NCI-H1417 treated with DMSO at 0.1 percent for 48 hours (cell line): ENCODE measurements at places on chromosomes 12 and 14.

DNA sequence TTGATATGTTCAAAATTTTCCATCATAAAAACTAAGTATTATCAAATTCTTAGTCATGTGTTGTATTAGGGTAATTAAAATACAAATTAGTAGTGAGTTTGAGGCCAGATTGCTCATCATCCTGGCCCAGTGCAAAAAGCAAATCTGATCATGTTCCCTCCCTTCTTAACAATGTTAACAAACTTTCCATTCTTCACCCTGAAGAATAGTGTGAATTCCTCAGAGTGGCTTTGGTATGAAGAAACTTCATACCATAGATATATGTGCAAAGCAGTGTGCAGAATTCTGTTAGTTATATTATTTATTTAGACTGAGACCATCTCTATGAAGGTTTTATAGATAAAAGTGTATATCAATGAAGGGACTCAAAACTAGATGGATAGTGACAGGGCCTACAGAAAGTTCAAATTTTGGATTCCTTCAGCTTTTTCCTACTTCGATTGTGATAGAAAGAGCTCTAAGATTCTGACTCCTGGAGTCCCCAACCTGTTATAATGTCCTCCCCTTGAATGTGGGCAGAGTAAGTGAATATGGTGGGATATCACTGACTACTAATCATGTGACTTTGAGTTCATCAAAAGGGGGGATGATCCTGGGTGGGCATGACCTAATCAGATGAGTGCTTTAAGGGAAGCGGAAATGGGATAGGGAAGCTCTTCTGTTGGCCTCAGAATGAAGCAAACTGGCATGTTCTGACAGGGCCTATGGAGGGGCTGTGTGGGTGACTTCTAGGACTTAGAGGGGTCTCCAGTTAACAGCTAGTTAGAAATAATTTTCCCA is 271.4 kb downstream of the BTG1 start:
- no peak for DNase-seq

- no peak for DNase-seq
Measured at GRCh38 chr14:45786266-45786665, 533.3 kb upstream of the MIS18BP1 start.

- DNase-seq, result no peak
Measured at GRCh38 chr12:93461503-93461902, 5.8 kb upstream of the MRPL42 start.

GRCh38 chr12:94516985-94517384 is 57.3 kb upstream of the CEP83 start:
- no peak for DNase-seq

DNA sequence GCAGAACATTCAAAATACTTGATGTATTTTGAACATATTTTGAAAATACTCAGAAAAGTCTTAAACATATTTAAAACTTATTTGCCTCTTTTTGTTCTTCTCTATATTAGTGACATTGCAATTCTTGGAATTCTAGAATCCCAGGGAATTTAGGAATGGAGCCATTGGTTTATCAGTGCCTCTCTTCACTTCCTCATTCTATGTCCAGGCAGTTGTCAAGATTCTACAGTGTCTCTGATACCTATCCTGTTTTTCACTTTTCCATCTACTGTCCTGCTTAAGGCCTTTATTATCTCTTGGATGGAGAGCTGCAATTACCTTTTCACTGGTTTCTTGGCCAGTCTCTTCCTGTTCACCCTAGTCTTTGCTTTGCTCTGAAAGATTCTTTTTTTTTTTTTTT is 144.6 kb downstream of the TTLL5 start:
- DNase-seq, result no peak

- no peak for DNase-seq
Measured at GRCh38 chr12:553216-554000, 93.7 kb downstream of the B4GALNT3 start.

DNA sequence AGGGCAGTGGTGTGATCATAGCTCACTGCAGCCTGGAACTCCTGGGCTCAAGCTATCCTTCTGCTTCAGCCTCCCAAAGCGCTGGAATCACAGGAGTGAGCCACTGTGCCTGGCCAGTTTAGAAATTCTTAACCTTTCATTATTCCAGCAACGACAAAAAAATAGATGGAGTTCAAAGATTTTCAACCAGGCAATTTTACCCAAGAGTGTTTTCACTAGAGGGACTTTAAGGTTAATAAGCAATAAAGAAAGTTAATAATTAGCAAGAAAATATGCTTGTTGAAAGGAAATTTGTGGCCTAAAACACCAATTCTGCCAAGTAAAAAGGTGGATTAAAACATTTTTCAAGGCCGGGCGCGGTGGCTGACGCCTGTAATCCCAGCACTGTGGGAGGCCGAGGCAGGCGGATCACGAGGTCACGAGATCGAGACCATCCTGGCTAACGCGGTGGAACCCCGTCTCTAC is 14.8 kb downstream of the CDKL1 start:
- no peak for DNase-seq

DNA sequence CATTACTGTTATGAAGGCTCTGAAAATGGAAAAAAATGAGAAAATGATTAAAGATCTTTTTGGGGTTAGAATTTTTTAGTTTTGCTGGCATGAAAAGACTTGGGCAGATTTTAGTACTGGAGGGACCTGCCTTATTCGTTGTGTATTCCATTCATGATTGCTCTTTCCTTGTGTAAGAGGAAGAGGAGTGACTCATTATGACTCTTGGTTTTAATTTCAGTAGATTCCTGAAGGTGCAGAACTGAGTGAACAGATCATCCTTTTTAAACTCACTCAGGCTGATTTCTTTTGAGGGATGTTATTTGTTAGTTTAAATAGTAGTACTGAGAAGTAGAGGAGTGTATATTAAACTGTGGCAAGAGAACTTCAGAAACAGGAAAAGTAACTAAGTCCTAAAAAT is 41.6 kb downstream of the AKAP6 start:
- no peak for DNase-seq

DNA sequence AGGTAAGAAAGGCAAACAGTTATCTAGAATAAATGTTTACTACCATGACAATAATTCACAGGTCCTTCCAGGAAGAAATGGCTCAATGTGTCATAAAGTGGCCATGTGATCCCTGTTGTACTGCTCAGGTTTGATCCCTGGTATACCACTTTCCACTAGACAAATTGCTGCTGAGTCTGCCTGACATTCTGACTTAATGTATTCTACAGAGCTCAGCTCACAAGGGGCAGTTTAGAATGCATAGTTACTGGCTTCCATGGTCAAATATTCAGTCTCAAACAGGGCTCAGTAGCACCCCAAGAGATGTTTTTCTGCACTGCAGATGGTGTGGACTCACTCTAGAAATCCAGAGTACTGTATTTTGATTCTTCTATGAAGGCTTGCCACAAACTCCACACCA is 21.8 kb downstream of the TSHR start:
- no peak for DNase-seq

GRCh38 chr12:15650399-15651128 is 138.6 kb downstream of the EPS8 start:
- no peak for DNase-seq

DNA sequence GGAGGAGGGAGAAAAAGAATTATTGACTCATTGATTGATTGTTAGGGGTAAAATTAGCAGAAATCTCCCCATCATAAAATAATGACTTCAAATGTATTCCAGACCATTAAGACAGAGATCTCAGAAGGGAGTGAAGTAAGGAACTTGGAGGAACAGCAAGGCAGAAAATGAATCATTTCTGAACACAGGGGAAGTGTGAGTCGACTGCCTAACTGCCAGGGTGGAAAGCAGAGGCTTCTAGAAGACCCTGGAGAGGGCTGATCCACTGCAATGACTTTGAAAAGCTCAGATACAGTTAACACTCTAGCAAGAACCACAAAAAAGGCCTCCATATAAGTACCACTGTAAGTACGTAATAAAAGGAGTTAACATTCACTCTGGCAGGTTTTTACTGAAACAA is 9.7 kb downstream of the GLTP start:
- DNase-seq, result no peak

DNA sequence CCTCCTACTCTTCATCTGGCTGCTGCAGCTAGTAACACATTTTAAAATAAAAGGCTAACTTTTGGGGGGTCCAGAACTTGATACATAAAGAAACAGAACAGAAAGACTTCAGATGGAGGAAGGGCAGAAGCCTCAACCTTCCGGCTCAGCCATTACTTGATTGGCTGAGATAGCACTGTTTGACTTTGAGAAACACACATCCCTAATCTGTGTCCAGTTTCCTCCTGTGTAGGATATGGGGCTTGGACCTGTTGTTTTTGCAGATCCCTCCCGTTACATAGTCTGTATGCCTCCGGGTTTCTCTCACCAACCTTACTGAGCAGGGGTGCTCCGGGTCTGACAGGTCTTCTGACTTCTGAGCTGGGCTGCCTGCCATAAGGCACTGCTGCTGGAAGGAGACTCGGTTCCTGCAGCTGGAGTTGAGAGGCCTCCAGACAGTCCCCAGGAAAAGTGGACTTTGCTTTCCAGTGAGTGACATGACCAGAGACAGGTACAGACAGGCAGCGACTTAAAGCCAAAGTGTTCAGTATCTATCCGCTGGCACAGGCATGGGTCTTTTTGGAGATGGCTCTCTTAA is 8.3 kb upstream of the ZNF641 start:
- DNase-seq, result no peak

- DNase-seq, result no peak
Measured at GRCh38 chr14:23566778-23567185, 809 bp downstream of the AP1G2 start.

GRCh38 chr12:108446766-108447165 is 68.3 kb upstream of the FICD start:
- no peak for DNase-seq

- DNase-seq, result no peak
Measured at GRCh38 chr12:91954326-91954725, 191.3 kb downstream of the BTG1 start.

- DNase-seq, result no peak
Measured at GRCh38 chr12:103839103-103839502, 1.9 kb downstream of the NT5DC3 start.

GRCh38 chr12:42213023-42213422 is 25.0 kb downstream of the YAF2 start:
- peak; percentile 9 for DNase-seq

GRCh38 chr12:114689075-114689994 is 5.4 kb upstream of the TBX3 start:
- no peak for DNase-seq

- DNase-seq, result no peak
Measured at GRCh38 chr12:76863837-76864236, 15.0 kb downstream of the CSRP2 start.

- no peak for DNase-seq
Measured at GRCh38 chr12:89353188-89353822, 1.0 kb upstream of the DUSP6 start.

GRCh38 chr12:96146747-96147146 is 47.4 kb upstream of the ELK3 start:
- DNase-seq, result no peak

GRCh38 chr14:79118291-79118690 is 948.1 kb downstream of the NRXN3 start:
- no peak for DNase-seq

DNA sequence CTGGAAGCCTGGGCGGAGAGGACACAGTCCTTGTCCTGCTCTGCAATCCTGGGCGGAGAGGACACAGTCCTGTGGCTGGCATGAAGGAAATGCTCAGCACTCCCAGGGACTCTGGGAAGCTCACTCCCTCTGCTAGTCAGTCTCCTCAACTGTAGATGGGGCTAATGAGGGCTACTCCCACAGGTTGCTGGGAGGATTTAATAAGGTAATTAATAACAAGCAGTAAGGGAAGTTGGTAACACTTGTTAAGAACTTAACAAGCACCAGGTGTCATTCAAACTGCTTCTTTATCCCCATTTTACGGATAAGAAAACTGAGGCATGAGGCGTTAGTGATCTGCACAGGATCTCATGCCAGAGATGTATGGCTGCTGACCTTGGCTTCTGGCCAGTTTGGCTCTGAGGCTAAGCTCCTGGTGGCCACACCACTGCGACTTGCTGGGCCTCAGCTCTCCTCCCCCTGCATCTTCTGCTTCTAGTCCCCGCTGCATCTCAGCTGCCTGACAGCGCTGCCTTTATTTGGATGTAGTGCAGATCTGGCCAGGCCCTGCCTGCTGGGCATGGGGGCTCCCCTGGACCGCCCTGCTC is 54.1 kb upstream of the BEGAIN start:
- DNase-seq, result no peak

GRCh38 chr12:24561882-24562770 is 386.8 kb downstream of the BCAT1 start:
- DNase-seq, result no peak

GRCh38 chr14:64983439-64984310 is 3.0 kb upstream of the FNTB start:
- DNase-seq, result no peak

DNA sequence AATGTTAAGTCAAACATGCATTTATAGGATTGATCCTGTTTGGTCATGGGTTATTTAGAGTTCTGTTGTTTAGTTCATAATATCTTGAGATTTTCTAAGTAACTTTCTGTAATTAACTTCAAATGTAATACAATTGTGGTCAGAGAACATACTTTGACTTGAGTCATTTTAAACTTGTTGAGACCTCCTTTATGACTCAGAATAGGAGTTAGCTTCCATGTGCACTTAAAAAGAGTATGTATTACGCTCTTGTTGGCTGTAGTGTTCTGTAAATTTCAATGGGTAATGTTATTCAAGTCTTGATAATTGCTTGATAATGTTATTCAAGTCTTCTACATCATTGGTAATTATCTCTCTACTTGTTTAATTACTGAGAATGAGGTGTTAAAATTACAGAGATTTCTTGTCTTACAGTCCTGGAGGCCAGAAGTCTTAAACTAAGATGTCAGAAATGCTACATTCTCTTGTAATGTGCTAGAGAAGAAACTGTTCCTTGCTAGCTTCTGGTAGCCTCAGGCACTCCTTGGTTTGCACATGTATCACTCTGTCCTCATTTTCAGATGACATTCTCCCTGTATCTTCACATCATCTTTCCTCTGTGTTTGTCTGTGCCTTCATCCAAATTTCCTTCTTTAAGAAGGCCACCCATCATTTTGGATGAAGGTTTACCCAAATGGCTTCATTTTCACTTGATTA is 197.3 kb downstream of the TMTC3 start:
- no peak for DNase-seq

DNA sequence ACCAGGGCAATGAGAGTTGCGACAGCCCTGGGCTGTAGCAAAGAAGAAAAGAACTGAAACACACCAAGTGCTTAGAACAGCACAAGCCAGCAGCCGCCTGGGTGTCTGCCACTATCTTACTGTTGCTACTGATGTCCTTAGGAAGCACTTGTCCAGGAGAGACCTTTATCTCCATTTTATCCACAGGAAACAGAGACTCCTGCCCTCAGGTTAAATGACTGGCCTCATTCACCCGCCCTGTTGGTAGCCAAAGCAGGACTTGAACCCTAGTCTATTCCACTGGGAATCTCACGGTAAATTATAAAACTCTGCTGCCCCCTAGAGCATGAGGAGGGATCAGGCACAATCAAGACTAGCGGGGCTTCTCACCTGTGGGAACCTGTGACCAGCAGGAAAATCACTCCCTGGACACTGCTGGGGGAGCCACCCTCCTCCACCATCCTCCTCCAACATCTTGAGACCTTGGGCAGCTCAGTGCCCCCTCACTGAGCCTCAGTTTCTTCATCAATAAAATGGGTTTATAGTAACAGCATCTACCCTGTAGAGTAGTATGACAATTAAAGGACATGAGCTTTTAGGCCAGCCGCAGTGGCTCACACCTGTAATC is 20.5 kb upstream of the TESC start:
- DNase-seq, result no peak

- DNase-seq, result no peak
Measured at GRCh38 chr14:85508863-85509262, 21.1 kb upstream of the FLRT2 start.

GRCh38 chr14:44803239-44803905 is 158.4 kb downstream of the KLHL28 start:
- DNase-seq, result peak; percentile 13

GRCh38 chr14:99671235-99672224 is 12.6 kb upstream of the CYP46A1 start:
- DNase-seq, result no peak

GRCh38 chr12:106717673-106718072 is 56.8 kb upstream of the RIC8B start:
- no peak for DNase-seq
